WERI-Rb-1 (cell line): ENCODE measurements at places on chromosomes 16 and 17.

DNA sequence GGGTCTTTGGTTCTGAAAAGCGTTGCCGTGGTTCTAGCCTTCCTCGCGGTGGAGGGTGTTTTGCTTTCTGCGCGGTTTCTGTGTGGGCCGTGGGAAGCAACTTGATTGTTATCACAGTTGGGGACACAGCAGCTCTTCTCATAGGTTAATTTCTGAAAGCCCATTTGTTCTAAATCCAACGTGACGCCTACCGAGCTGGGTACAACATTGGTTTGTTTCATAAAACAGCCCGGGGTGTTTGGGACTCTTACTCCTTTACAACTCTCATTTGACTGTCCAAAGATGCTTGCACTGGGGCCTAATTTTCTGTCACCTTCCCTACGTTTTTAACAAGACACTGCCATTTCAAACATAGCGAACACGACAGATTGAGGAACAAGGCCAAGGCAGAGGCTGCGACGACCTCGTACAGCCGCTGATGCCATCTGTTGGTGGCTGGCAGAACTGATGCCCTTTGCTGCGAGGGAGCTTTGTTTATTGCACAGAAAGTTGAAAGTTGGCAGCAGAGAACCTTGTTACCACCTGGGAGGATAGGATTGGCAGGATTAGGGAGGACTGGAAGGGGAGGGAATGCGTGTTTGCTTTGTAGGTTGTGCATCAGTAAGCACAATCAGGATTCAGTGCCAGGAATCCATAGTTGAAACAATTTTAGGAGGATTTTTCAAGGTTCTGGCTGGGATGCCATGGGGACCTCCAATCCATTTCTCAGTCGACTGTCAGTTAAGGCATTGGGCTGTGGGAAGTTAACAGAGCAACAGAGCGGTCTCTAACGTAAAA, 98.3 kb downstream of the PITPNC1 start:
- DNase-seq: peak; percentile 82

GRCh38 chr16:3348547-3349167, 7.0 kb upstream of the OR2C1 start:
- no peak for DNase-seq

DNA sequence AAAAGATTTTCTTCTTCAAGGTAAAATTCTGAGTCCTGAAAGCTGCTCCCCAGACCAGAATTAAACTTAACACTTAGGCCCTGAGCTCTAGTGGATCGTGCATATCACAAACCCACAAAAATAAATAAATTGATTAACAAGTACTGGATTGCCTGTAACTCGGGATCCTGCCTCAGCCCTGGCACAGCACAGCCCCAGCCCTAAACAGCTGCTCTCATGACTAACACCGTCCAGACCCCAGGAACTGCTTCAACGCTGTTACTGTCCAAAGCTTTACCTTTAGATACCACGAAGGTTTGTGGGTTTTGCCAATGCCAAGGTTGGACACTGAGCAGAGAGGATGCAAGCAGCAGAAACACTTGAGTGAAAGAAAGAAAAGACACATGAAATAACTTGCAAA, 172.5 kb downstream of the COPRS start:
- no peak for DNase-seq

DNA sequence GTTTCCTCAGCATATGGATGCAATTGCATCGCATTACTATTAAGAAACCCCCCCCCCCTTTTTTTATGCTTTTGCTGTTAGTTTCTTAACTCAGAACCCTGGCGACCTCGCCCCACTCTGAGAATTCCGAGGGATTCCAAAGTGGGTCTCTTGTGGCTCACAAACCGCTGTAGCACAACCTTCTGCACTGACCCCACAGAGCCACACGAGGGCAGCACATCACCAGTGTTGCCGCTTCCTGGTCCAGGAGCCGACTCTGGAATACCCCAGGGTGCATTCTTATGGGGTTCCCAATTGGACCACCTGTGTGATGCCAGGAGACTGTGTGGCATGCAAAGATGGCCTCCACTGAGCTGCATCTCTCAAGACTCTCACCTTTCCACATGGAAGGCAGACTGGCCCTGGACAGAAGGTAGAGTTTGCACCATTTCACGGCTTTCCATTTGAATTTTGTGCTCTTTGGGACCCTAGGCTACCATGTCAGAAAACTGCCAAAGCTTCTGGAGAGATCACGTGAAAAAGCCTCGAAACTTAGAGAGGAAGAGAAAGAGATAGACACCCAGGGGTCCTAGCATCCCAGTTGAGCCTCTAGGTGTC, 432.7 kb upstream of the ASIC2 start:
- DNase-seq: peak; percentile 64

- no peak for DNase-seq
These were observed 15.7 kb upstream of the NOG start for GRCh38 chr17:56577843-56578204.

- DNase-seq: no peak
These were observed 30.9 kb upstream of the CRYBA1 start for GRCh38 chr17:29215717-29216116.

- DNase-seq: no peak
These were observed 28.3 kb upstream of the SLC38A10 start for GRCh38 chr17:81323411-81323868.

DNA sequence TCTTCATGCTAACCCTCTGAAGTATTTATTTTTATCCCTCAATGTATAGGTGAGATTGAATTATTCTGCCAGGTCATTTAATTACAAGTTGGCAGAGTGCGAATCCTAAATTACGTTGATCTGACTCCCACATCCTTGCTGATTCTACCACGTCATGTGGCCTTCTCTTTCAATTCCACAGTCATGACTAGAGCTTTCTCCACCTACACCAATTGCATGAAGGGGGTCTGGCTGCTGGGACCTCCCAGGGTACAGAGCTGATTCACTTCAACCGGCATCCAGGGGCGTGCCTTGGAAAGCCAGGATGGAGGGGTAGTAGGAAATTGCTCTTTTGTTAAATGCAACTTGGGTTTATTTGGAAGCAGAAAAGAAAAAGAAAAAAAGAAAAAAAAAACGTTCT, 41.1 kb upstream of the CDH13 start:
- no peak for DNase-seq

- no peak for DNase-seq
These were observed 1.1 kb downstream of the NSRP1 start for GRCh38 chr17:30117675-30118081.

DNA sequence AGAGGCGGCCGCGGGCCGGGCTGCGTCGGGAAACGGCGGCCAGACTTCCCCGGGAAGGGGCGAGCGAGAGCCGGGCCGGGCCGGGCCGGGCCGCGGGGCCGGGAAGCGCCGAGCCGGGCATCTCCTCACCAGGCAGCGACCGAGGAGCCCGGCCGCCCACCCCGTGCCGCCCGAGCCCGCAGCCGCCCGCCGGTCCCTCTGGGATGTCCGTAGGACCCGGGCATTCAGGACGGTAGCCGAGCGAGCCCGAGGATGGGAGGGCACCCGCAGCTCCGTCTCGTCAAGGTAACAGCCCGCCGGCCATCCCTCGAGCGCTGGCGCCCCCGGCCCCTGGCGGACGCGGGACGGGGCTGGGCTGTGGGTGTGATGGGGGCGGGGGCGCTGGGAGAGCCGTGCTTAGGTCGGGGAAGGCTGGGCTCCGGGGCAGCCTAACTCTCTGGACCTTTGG, at the start of gene CRHR1:
Gene CRHR1 (plus strand): TSS at position 28 of the 448 bp plus-strand sequence. CDS start 225 bp downstream, at position 253.
- DNase-seq: no peak

- DNase-seq: no peak
These were observed 16.2 kb upstream of the MRC2 start for GRCh38 chr17:62611292-62611691.

- peak; percentile 84 for DNase-seq
These were observed 7.2 kb downstream of the LSM12 start for GRCh38 chr17:44059101-44059892.

DNA sequence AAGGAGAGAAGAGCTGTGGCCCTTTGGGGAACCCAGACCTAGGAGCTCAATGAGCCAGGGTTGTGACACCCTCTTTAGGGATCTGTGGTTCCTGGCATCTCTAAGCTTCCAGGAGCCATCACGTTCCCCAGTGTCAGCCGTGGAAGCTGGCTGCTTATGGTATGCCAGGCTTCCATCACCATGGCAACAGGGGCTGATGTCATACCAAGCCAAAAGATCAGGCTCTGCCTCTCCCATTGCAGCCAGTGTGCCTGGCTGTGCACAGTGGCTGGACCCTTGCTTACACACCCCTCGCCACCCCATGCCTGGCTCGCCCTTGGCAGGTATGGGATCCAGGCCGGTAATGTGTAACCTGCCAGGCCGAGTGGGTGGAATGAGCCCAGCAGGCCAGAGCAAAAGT, 91.1 kb downstream of the SSH2 start:
- no peak for DNase-seq

DNA sequence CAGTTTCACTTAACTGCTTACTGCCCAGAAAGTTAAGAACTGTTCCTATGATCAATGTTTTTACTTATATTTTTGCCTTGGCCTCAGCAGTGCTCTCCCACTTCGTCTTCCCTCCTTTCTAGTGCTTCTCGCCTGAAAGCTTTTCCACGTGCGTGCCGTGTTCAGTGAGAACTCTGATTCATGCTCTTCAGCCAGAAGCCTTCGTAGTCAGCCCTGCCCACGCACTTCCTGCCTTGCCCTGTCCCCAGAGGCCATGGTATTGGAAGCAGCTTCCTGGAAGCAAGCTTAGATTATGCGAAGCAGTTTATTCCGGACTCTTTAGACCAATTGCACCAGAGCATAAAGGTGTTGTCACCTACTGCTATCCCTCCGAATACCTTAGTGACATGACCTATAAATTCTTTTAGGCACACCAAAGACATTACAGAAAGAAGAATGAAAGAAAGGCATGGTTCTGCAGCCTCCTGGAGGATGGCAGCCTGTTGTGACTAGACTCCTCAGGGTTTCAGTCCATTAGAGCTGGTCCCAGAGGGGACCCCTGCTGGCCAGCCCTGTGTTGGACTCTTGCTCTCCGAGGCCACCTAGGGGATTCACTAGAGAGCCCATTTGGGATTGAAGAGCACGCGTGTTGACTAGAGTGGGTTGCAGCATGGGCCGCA, 105.2 kb downstream of the RPTOR start:
- peak; percentile 95 for DNase-seq

GRCh38 chr16:67407788-67408452, 8.4 kb downstream of the ZDHHC1 start:
- no peak for DNase-seq

DNA sequence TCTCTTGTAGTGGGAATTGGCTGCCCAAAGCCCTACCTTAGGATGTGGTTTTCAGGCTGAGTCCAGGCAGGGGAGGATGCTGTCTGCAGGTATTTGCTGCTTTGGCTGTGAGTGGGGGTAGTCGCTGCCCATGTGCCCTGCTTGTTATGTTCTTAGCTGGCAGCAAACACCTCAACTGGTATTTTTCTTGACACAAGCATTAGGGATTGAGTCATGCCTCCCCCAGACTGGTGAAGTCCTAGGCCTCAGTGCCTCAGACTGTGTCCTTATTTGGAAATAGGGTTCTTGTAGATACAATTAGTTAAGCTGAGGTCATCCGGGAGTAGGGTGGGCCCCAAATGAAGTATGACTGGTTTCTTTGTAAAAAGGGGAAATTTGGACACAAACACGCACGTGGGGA, 808.3 kb upstream of the EEF2KMT start:
- DNase-seq: no peak

DNA sequence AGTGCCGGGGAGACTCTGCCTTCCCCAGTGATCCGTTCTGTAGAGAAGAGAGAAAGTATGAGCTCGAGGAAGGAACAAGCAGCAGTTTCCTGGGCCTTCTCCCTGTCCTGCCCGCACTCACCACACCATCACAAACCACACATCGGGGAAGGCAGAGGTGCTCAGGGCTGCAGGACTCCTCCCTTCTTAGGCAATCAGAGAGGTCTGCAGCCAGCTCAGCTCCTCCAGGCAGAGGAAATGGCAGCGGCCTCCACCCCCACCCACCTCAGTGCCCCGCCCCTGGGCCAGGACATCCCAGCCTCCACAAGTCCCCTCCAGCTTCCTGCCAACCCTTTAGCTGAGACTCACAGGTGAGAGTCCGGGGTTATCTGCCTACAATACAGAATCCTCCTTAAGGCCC, 2.0 kb downstream of the ZNF319 start:
- DNase-seq: no peak

- DNase-seq: no peak
These were observed 18.8 kb downstream of the XPO6 start for GRCh38 chr16:28192806-28193529.

DNA sequence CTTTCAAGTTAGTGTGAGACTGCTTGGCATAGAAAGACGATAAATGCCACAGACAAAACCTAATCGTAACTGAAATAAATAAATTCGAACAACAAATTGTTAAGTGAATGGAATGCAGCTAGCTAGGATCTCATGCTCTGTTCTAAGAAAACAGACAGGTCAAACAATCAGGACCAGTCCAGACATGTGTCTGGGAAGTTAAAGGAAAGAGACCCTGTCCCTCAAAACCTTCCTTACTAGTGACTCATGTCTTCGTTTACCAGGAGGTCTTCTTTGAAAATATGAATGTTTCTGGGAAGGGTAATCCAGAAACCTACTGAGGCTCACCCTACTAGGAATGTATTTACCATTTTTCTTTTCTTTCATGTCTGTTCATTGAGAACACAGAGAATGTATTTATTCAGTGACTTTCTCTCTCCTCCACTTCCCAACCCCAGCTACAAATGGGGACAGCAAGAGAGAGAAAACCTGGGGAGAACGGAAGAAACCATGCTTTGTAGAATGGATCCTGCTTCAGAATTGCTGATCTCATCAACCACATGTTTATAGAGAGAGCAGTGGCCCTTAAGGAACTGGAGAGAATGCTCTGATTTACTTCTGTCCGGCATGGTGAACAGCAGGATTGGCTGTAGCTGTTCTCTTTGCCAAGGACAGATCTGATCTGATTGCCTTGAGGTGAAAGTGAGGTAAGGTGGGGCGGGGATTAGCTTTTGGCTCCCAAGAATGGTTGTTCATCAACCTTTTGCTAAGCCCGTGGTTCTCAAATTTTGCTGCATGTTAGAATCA, 39.4 kb upstream of the DHX8 start:
- DNase-seq: no peak

- DNase-seq: no peak
These were observed 23.2 kb downstream of the NLK start for GRCh38 chr17:28065706-28066105.

- no peak for DNase-seq
These were observed 39.3 kb downstream of the ARHGAP27 start for GRCh38 chr17:45393411-45393810.

DNA sequence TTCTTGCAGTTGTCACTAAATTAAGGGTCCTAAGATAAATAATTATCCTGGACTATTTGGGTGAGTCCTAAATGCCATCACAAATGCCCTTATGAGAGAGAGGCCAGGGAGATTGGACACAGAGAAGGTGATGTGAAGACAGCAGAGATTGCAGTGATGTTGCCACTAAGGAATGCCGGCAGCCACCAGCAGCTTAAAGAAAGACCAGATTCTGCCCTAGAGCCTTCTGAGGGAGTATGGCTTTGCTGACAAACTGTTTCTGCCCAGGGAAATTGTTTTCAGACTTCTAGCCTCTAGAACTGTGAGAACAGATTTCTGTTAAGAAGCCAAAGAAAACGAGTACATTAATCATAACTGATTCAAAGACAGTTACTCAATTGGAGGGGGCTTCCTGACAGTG, 10.0 kb upstream of the ZNF23 start:
- DNase-seq: no peak

DNA sequence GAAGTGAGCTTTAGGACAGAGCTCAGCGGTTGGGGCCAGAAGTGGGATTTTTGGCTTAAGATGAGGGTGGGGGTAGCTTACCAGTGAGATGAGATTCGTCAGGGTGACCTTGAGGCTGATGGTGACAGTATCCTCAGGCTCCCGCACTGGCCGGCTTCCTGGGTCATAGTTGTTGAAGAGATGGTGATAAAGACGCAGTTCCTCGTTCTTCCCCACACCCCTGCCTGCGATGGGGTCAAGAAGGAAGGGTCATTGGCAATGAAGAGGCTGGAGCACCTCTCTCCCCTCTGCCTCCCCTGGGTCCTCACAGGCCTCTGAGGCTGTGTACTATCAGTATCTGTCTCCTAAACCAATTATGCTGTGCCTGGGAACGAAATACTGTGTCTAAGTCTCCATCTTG, 358 bp downstream of the CHRNE start:
- peak; percentile 53 for DNase-seq
